ENCODE measurements at places on chromosomes 7 and 10.

GRCh38 chr10:78925800-78926319 lies 142.9 kb upstream of the ZMIZ1 start:
- DNase-seq: peak; percentile 45

- DNase-seq: no peak
Observed at GRCh38 chr10:121312587-121312986, 285.7 kb downstream of the FGFR2 start.

- DNase-seq: no peak
Observed at GRCh38 chr10:52751337-52751736, 21.2 kb downstream of the MBL2 start.

DNA sequence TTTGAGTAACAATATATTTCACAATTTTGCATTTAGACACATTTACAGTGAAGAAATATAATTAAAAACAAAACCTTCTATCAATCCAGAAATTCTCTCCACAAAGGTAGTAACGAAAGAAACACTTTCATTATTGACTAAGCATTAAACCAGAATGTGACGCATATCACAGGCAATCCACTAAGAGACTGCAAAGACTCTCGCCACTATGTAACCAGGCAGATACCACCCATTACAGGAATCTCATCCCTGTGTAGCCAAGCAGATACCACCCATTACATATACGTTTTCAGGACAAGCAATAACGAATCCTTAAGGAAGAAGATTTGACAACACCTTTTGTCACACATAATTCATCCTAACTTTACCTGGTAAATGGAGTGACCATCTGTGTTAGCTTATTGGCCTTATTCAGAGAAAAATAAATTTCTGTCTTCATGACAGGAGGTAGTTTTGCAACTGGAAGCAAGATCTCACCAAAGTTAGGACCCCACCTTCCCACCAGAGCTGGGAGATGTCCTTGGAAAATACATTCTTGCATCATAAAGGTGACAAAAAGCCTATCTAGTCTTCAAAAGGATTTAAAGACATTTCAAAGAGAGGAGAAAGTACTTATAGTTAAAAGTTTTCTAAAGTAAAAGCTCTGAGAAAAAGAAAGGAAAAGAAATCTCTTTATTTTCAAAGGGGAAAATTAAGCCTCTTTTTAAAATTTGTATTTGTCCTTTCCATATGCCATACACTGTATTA lies 30.8 kb downstream of the LRRC17 start:
- no peak for DNase-seq

All from HT-29 (cell line).